ENCODE measurements at places on chromosomes 3 and 15.

DNA sequence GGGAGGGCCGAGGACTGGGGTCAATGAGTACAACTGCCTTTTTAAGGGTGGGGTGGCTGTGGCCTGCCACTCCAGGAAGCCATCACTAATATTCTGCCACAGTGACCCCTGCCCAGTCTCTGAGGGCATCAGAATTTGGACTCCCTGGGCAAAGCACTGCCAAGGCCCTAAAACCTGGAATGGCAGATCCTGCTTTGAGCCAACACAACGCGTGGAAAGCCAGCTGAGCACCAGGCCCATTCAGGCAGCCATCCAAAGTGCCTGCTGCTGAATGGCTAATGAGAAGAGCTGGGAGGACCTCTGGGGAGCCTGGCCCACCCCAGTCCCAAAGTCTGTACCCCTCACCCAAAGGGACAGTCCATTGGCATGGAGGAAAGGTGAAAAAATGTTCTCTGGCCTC lies 5.0 kb downstream of the TWF2 start:
- DNase-seq = no peak

DNA sequence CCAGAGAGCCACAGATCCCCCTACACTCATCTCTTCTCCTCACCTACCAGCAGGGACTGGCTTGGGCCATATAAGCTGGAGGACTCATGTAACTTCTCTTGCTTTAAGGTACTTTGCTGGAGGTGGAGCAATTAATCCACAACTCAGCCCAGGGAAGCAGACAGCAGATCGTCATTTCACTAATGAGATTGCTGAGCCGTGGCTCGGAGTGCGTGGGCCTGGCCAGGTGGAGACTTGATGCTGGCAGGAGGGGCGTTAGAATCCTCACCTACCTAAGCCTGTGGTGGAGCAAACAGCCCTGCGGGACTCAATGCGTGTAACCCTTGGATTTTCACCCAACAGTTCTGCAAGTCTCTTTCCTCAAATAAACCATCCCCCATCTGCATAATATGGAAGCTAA lies 253.2 kb downstream of the RORA start:
- DNase-seq = no peak

DNA sequence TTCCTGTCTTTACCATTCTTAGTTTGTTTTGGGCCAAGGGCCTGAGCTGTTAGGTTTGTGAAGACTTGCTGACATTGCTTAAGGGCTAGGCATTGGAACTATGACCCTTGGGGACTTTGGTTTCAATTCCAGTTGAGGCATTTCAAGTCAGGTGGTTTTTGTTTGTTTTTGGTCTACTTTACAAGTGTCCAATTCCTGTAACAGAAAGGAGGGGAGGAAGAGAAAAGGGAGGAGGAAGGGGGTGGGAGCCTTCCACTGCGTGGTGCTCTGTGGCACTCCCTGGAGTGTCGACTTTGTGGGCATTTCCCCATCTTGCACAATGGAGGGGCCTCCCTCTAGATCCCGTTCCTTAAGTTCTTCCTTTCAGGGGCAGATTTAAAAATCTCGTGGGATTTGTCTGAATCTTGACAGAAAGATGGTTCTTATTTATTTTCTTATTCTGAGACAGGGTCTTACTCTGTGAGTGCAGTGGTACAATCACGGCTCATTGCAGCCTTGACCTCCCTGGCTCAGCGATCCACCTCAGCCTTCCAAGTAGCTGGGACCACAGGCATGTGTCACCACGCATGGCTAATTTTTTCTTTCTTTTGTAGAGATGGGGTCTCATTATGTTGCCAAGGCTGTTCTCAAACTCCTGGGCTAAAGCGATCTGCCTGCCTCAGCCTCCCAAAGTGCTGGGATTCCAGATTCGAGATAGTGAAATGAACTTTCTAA lies 59.5 kb upstream of the RYK start:
- no peak for DNase-seq

DNA sequence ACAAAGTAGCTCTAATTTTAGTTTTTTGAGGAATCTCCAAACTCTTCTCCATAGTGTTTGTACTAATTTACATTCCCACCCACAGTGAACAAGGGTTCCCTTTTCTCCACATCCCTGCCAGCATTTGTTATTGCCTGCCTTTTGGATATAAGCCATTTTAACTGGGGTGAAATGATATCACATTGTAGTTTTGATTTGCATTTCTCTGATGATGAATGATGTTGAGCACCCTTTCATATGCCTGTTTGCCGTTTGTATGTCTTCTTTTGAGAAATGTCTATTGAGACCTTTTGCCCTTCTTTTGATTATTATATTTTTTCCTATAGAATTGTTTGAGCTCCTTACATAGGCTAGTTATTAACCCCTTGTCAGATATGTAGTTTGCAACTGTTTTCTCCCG lies 239.9 kb upstream of the TPM1 start:
- no peak for DNase-seq

- DNase-seq = no peak
Measured at GRCh38 chr3:18579661-18580060, 154.5 kb upstream of the SATB1 start.

GRCh38 chr3:125433611-125434041 lies 58.5 kb upstream of the ZNF148 start:
- peak; percentile 23 for DNase-seq

DNA sequence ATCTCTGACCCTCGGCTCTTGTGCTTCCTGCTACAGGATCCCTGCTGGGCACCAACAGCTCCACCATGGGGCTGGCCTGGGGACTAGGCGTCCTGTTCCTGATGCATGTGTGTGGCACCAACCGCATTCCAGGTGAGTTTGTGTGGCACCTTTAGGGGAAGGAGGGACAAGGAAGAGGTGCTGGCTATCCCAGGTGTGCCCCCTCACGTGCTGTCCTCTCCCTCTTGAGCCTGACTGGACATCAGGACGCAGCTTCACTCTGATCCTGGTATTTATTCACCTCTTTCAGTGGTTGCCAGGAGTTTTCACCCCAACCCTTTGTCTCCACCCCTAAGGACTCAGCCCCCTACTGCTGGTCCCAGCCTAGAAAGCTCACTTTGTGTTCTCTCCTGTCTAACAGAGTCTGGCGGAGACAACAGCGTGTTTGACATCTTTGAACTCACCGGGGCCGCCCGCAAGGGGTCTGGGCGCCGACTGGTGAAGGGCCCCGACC lies 960 bp downstream of the THBS1 start:
- no peak for DNase-seq

GRCh38 chr15:75420698-75421097 lies 30.8 kb downstream of the SIN3A start:
- no peak for DNase-seq

- no peak for DNase-seq
Measured at GRCh38 chr3:38636464-38636863, 13.0 kb downstream of the SCN5A start.

- peak; percentile 66 for DNase-seq
Measured at GRCh38 chr15:63052961-63053698, 10.6 kb downstream of the TPM1 start.

Data from BE2C (cell line).